ENCODE measurements at places on chromosomes 13 and 19.
A peak's percentile ranks its signal among the peaks of the same experiment; 100 is the strongest.

- no peak for DNase-seq
Measured at GRCh38 chr13:70237131-70237530, 128.9 kb upstream of the KLHL1 start.

- no peak for DNase-seq
Measured at GRCh38 chr13:59259165-59260000, 904.3 kb downstream of the DIAPH3 start.

GRCh38 chr19:7646426-7646700 is 9.5 kb downstream of the STXBP2 start:
- DNase-seq = no peak

GRCh38 chr13:50449465-50449864 is 394.0 kb downstream of the DLEU7 start:
- no peak for DNase-seq

- DNase-seq = no peak
Measured at GRCh38 chr19:16585808-16586476, 13.7 kb upstream of the SLC35E1 start.

- DNase-seq = peak; percentile 82
Measured at GRCh38 chr13:46062185-46062584, 9.6 kb upstream of the ZC3H13 start.

DNA sequence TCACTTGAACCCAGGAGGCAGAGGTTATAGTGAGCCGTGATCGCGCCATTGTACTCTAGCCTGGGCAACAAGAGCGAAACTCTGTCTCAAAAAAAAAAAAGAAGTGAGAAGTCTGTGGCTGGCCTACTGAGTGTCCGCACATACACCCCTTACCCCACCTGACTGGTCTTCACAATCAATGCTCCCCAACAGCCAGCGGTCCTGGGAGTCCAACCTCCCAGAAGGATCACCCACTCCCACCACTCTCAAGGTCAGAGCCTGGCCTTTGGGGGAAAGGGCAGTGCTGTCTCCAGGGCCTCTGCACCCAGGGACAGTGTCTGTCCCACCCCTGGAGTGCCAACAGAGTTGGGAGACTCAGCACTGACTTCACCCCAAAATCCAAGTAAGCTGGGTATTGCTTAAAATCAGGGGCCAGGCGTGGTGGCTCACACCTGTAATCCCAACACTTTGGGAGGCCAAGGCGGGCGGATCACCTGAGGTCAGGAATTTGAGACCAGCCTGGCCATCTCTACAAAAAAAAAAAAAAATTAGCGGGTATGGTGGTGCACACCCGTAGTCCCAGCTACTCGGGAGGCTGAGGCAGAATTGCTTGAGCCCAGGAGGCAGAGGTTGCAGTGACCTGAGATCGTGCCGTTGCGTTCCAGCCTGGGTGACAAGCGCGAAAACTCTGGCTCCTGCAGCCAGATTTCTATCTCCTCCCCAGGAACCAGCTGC is 2.3 kb upstream of the CD320 start:
- DNase-seq = no peak

DNA sequence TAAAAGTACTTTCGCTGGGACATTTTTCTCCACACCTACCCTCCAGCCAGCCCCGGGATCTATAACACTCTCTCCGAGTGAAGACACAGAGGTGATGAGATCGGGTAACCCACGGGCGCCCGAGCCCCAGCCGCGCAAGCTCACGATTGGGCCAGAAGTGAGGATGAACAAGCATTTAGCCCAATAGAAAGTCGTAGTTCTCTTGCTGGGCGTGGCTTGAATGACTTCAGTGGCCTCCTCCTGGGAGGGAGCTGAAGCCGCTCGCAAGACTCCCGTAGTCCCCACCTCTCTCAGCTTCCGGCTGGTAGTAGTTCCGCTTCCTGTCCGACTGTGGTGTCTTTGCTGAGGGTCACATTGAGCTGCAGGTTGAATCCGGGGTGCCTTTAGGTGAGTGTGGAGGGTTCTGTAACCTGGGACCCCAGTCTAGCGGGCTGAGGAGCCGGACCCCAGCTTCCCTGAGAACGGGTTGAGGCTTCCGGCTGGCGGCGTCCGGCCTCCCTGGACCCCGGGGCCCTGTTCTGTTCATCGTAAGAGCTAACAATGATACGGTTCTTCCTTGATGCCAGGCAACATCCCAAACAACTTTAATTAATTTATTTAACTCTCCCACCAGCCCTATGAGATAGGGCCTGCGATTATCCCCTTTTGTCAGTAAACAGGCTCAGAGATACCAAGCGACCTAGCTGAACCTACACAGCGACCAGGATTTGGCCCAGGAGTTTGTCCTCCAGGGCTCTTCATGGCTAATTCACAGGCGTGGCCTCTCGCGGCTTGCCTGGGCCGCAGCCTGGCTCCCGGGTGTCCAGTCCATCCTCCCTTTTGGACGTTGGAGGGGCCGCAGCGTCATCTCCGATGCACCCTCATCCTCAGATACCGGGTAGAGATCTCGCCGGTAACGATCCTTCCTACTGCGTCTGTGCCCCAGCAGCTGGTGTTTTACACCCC is at the start of gene COX6B1:
COX6B1 (plus strand) TSS at position 307 of the 945 bp plus-strand sequence. CDS start 2,921 bp downstream, outside the sequence.
- DNase-seq = peak; percentile 98

DNA sequence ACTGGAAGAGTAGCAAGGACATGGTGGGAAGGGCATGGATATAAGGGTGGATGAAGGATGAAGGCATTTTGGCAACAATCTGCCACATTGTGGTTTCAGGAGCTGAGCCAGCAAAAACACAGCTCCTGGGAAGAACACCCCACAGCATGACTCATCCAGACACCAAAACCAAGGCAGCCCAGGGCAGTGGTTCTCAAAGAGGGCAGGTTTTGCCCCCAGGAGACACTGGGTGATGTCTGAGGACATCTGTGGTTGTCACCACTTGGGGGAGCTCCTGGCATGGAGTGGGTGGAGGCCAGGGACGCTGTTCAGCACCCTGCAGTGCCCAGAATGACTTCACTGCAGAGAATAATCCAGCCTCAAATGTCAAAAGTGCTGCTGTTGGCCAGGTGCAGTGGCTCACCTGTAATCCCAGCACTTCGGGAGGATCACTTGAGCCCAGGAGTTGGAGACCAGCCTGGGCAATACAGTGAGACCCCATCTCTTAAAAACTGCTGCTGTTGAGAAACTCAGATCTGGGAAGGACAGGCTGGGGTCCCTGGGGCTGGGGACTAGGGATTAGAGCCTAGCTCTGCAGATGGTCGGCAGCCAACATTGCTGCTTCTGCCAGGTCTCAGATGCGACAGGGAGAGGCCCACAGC is 16.1 kb downstream of the ZFR2 start:
- DNase-seq = peak; percentile 92

DNA sequence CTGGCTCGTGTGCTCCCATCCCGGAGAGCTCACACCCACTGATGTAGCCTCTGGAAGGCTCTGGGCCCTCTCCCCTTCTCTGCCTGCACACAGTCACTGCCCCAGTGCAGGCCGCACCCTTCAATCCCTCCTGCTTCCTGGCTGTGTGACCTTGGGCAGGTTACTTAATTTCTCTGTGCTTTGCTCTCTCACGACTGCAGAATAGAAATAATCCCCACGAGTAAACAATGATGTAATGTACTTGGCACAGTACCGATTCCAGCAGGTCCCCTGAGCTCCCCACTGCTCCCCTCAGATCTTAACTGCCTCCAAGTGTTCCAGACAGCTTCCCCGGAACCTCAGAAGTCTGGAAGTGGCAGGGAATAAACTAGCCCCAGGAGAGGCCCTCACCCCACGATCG is 16.1 kb downstream of the LIG1 start:
- no peak for DNase-seq

DNA sequence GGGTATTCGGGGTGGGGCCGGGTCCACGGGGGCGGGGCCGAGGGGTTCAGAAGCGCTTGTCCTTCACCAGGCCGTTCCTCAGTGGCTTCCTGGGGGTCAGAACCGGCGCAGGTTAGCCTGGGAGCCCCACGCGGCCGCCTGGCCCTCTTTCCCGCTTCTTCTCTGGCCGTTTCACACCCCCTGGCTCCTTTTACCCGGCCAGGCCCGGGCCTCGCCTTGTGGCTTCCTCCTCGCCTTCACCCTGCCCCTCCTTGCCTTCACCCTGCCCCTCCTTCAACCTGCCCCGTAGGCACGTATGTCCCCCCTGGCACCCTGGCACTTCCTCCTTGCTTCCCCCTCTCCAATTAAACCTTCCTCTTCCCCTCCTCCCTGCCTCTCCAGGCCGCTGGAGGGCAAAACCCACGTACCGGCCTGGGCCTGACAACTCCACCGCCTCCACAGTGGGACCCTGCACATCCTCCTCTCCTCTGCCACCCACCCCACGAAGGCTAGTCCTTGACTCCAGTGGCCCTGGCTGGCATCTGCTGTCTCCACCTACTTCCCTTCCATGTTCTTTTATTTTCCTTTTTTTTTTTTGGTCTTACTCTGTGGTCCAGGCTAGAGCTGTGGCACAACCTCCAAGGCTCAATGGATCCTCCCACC is 25.3 kb downstream of the CERS1 start:
- DNase-seq = no peak

- no peak for DNase-seq
Measured at GRCh38 chr13:30276178-30276577, 31.2 kb downstream of the KATNAL1 start.

- DNase-seq = peak; percentile 76
Measured at GRCh38 chr13:46345866-46346265, 41.2 kb downstream of the RUBCNL start.

GRCh38 chr19:1266129-1266915 is 2.8 kb upstream of the CIRBP start:
- peak; percentile 89 for DNase-seq

DNA sequence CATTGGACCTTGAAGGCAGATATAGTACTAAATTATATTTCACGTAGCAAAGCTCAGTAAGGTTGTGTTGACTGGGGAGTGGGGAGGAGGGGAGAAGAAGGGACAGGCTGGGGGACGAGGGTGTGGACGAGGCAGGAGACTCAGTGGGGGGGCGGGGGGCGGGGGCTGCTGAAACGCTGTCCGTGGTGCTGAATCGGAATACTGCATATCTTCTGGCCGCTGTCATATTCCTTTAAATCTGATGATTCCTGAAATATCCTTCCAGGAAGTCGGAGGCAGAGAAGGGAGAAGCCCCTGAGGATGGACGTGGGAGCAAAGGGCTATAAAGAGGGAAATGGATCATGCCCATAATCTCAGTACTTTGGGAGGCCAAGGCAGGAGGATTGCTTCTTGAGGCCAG is 34.7 kb upstream of the CASP14 start:
- no peak for DNase-seq

DNA sequence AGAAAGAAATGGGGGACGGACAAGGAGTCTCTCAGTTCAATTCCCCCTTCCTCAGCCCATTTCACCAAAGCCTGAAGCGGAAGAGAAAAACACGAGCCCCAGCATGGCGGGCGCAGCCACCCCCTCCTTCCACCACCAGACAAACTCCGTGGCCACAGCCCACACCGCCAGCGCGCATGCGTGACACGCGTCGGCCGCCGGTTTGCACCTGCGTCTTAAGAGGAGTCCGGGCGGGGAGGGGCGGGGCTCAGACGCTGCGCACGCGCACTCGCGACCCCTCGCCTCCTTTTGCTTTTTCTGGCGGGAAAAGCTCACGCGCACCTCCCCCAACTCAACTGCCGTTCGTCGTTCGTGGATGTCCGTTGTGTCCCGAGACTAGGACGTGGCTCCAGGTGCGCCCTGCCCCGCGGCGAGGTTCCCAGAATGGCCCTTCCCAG is at the start of gene KASH5:
KASH5 (plus strand) TSS at position 314 of the 437 bp plus-strand sequence. CDS start 2,635 bp downstream, outside the sequence.
- DNase-seq = peak; percentile 45

- DNase-seq = no peak
Measured at GRCh38 chr13:97234742-97235141, 12.6 kb downstream of the MBNL2 start.

GRCh38 chr13:40672765-40673397 is 6.4 kb upstream of the FOXO1 start:
- no peak for DNase-seq

- no peak for DNase-seq
Measured at GRCh38 chr19:18905058-18905456, 9.1 kb upstream of the CERS1 start.

DNA sequence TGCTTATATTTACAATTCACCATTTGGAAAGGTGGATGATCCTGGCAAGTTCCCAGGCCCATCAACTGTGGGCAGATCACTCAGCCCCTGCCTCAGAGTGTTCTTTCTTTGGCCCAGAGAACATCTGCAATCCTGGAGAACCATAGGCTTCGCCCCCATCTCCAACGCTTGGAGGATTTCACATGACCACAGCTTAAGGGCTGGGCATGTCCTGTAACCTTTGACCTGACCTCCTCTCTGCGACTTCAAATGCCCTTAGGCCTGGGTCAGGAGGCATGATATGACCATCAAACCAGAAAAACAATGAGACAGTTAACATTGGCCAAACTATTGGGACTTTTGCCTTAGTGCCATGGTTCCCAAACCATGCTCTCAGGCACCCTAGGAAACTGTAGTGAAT is 7.2 kb upstream of the MBNL2 start:
- no peak for DNase-seq

- no peak for DNase-seq
Measured at GRCh38 chr13:31138515-31138914, 23.2 kb downstream of the HSPH1 start.

DNA sequence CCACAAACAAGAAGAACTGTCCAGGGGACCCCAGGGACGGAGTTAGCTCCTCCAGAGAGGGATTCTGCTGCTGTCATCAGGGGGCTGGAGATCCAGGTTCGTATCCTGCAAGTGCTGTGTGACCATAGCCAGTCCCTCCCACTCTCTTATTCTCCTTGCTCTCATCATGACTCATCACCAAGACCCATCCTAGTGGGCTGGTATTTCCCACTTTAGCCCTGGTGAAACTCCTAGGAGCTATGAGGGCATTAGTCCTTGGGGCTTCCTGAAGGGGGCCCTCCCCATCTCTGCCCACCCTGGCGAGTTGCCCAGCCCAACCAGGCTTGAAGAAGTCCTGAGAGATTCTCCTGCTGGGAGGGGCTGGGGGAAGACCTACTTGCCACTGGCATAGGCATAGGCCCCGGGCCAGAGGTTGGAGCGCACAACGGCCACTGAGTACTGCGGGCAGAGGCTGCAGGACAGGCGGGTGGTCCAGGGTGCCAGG is 7.5 kb upstream of the DMWD start:
- DNase-seq = peak; percentile 78

GRCh38 chr19:49142866-49143335 is 12.3 kb downstream of the HRC start:
- peak; percentile 95 for DNase-seq

DNA sequence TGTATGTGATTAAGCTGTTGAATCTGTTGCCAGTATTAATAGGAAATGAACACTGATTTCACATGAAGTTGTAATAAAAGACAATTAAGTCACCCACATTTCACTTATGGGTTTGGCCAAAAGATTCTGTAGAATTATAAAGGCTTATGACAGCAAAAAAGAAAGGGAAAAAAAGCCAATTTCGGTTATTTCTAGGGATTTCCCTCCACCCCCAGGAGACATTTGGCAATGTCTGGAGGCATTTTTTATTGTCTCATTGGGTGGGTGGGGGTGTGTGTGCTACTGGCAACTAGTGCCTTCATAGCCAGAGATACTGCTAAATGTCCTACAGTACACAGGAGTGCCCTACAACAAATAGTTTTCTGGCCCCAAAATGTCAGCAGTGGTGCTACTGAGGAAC is 175.7 kb downstream of the LMO7 start:
- no peak for DNase-seq

DNA sequence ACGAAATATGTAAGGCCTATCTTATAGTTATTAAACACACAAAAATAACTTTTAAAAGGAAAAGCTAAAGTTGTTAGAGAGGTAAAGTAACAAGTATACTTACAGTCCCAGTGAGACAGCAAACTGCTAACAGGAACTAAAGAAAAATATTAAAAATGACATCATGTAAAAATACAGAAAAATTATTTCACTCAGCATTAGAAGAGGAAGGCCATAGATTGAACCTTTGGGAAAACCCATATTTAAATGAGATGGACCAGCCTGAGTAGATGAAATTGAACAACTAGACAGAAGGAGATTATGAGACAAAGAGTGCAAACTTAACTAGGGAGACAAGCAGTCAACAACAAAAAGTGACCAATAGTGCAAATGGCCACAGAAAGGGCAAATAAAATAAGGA is 49.4 kb downstream of the LNX2 start:
- DNase-seq = no peak

Data from fibroblast of skin of back (primary cell).